NCI-H526 (cell line): ENCODE measurements at places on chromosomes 3 and 15.

GRCh38 chr15:42056934-42057798 is 36.3 kb upstream of the PLA2G4E start:
- peak; percentile 90 for DNase-seq

- no peak for DNase-seq
These were observed 161.1 kb downstream of the UACA start for GRCh38 chr15:70602281-70602680.

DNA sequence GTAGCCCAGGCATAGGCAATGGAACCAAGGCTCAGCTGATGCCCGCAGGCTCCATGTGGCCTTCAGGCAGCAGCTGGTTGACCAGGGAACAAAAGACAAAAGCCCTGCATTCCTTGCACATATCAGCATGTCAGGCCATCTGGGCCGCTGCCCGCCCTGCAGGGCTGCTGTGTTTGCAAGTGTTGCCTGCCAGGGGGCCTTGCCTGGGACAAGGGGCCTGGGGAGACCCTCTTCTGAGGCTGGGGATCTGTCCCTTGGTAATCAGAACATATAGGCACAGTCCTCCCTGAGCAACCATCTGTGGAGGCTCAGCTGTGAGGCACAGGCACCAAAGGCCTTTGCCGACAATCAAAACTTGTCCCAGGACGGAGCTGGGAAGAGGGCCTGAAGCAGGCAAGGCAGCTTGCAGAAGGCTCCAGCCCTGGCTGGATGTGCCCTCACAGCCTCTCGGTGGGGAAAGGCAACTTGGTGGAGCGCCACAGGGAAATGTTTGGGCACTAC is 138.2 kb downstream of the TPRA1 start:
- DNase-seq = no peak

- no peak for DNase-seq
These were observed 114.5 kb downstream of the MEGF11 start for GRCh38 chr15:66138892-66139590.

DNA sequence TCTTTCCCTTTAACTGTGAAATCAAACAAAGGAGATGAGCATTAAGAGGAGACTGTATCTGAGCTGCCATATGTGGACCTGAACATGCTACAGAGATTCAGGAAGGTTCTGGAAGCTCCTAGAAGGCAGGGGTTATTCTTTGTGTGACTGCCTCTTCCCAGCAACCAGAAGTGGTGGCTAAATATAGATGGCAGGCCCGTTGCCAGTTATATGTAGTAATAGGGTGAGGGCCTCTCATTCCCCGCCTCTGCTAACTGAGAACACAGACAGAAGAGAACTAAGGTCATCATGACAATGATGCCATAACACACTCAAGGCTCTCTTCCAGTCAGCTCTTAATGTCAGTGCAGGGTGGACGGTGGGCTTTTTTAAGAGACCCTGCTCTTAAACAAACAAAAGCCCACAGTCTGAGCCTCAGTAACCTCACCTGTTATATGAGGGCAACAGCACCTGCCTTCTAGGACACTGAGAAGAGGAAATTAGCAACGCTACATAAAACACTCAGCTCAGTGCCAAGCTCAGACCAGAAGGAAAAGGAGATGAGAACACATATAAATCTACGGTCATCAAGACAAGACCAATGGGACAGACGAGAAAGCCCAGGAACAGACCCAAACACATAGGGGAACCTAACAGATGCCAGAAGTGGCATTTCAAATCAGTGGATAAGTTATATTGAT is 22.3 kb downstream of the CFAP92 start:
- no peak for DNase-seq

- DNase-seq = peak; percentile 41
These were observed 109.1 kb downstream of the ZNF385D start for GRCh38 chr3:21641959-21642358.

GRCh38 chr3:158111861-158112260 is 2.0 kb downstream of the RSRC1 start:
- DNase-seq = no peak

DNA sequence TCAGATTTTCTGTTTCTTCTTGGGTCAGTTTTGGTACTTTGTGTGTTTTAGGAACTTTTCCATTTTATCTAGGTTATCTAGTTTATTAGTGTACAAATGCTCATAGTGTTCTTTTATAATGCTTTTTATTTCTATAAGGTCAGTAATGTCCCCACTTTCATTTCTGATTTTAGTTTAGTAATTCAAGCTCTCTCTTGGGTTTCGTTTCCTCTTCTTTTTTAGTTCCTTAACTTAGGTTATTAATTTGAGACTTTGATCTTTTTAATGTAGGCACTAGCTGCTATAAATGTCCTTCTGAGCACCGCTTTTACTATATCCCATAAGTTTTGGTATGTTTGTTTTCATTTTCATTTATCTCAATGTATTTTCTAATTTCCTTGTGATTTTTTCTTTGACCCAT is 27.0 kb upstream of the CD200R1L start:
- no peak for DNase-seq

GRCh38 chr3:152491922-152492321 is 223.2 kb downstream of the MBNL1 start:
- DNase-seq = no peak

GRCh38 chr15:51131596-51132290 is 37.0 kb upstream of the TNFAIP8L3 start:
- no peak for DNase-seq

- DNase-seq = peak; percentile 82
These were observed 9.2 kb upstream of the SPRED1 start for GRCh38 chr15:38243278-38244055.

- no peak for DNase-seq
These were observed 50.9 kb downstream of the FAM98B start for GRCh38 chr15:38504680-38505467.

GRCh38 chr3:184594371-184595001 is 32.9 kb downstream of the EPHB3 start:
- no peak for DNase-seq

- no peak for DNase-seq
These were observed 6.4 kb downstream of the NUDT16 start for GRCh38 chr3:131387796-131388489.

GRCh38 chr3:127371846-127372245 is 84.0 kb upstream of the PRR20G start:
- no peak for DNase-seq

DNA sequence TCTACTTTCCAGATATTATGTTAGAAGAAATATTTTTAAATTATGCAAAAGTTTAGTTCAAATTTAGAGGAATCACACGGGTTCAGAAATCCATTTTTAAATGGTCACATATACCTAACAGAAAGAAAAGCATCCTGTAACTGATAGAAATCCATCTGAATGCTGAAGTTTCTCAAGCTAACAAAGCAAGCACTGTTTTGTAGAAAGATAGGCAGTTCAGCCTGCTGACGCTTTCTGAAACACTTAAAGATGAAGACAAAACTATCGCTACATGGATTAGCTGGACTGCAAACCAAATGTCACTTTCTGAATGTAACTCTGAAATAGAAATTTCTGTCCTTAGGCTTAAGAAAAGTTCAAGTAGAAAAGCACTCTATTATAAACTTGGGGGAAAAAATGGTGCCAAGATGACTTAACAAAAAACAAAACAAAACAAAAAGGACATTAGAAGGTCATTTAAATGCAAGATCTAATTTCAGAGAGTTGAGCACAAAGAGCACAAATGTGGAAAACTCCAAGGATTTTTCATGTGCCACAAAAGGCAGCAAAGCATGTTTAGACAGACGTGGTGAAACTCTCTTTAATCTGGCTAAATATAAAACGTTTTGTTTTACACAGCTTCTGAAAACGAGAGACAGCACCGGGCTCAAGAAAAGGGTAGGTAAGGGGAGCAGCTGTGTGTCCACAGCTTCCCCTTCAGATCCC is 1.2 kb downstream of the PLOD2 start:
- peak; percentile 37 for DNase-seq

- DNase-seq = no peak
These were observed 30.0 kb upstream of the SLC6A1 start for GRCh38 chr3:10962481-10963036.

DNA sequence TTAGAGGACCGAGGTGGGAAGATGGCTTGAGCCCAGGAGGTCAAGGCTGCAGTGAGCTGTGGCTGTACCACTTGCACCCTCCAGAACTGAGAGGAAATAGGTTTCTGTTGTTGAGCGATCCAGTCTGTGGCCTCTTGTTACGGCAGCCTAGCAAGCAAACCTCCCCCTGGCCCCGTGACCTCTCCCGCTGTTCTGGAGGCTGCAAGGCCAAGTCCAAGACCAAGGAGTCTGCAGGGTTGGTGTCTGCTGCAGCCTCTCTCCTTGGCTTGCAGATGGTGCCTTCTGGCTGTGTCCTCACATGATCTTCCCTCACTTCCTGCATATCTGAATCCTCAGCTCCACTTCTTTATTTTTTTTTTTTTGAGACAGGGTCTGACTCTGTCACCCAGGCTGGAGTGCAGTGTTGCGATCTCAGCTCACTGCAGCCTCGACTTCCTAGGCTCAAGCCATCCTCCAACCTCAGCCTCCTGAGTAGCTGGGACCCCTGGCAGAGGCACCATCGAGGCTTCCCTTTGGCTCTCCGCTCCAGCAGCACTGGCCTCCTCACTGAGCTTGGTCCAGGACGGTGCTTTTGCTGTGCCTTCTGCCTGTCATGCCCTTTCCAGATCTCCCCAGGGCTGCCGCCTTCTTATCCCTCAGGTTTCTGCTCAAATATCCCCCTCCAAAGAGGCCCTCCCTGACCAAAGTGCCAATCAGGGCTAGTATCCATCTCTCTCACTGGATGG is 18.0 kb upstream of the PLXND1 start:
- no peak for DNase-seq

GRCh38 chr15:71562251-71562650 is 248.1 kb upstream of the NR2E3 start:
- DNase-seq = no peak

GRCh38 chr3:129605922-129606635 is 397 bp downstream of the PLXND1 start:
- no peak for DNase-seq

GRCh38 chr3:20056725-20057611 is 16.7 kb downstream of the KAT2B start:
- no peak for DNase-seq

DNA sequence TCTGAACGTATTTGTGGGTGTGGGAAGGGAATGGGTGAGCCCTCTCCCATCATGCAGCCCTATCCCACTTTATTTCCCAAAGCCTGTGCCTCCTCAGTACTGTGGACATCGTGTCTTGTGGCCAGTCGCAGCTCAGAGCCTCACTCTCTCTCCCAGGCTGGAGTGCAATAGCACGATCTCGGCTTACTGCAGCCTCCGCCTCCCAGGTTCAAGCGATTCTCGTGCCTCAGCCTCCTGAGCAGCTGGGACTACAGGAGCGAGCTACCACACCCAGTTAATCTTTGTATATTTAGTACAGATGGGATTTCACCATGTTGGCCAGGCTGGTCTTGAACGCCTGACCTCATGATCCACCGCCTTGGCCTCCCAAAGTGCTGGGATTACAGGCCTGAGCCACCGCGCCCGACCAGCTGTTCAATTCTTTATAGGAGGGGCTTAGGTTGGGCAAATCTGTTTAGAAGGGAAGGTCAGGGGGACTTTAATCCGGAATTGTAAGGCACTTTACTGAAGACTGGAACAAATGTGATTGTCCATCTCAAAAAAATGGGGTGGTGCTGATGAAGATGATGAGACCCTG is 42.7 kb upstream of the BDH1 start:
- DNase-seq = no peak

- no peak for DNase-seq
These were observed 32.8 kb downstream of the TPM1 start for GRCh38 chr15:63075015-63075983.

GRCh38 chr3:138899351-138899991 is 47.5 kb downstream of the FOXL2 start:
- no peak for DNase-seq
